CD4-positive, alpha-beta T cell treated with Interleukin-1 beta for 1 hour (primary cell): ENCODE measurements at places on chromosomes 16 and 17.

- DNase-seq, result no peak
These were observed 234.6 kb downstream of the CPPED1 start for GRCh38 chr16:12569061-12569460.

- DNase-seq, result no peak
These were observed 128.2 kb upstream of the COX10 start for GRCh38 chr17:13940858-13941665.

DNA sequence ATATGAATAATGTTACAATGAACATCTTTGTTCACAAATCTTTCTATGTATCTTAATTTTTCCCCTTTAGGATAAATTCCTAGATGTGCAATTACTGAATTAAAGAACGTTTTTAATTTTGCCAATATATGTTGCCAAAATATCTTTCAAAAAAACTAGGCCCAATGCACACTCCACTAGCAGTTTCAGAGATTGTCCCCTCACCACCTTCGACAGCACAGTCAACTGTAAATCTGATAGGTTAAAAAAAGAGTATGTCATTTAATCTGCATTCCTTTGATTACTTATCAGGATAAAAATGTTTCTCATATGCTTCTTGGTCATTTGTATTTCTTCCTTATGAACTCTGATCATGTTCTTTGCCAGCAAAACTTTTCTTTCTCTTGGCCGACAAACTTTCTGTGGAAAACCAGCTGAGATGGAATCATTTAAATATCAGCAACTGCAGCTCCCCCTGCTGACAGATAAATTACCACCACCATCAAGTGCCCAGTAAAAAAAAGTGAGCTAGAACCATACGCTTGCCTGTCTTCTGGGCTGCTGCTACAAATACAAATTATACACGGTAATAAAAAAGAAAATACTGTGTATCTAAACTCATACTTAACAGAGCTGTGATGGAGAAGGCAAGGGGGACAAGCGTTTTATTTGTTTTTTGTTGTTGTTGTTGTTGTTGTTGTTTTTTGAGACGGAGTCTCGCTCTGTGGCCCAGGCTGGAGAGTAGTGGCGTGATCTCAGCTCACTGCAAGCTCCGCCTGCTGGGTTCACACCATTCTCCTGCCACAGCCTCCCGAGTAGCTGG is 19.6 kb upstream of the KANSL1 start:
- peak; percentile 85 for DNase-seq

DNA sequence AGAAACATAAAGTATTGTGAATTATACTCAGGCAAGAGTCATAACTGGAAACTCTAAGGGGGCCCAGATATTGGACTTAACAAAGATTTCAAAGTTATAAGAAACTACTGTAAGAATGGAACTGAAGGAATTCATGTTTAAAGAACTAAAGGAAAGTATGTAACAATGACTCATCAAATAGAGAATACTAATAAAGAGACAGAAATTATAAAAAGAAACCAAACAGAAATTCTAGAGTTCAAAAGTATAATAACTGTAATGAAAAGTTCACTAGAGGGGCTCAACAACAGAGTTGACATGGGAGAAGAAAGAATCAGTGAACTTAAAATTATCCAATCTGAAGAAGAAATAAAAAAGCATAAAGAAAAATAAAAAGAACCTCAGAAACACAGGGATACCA is 55.4 kb downstream of the ADCY9 start:
- DNase-seq, result no peak

- DNase-seq, result no peak
These were observed 4.9 kb downstream of the TMED6 start for GRCh38 chr16:69346683-69347082.

- peak; percentile 50 for DNase-seq
These were observed 31.4 kb downstream of the DHX38 start for GRCh38 chr16:72124761-72125634.
